ENCODE measurements at places on chromosomes 3 and 15.

DNA sequence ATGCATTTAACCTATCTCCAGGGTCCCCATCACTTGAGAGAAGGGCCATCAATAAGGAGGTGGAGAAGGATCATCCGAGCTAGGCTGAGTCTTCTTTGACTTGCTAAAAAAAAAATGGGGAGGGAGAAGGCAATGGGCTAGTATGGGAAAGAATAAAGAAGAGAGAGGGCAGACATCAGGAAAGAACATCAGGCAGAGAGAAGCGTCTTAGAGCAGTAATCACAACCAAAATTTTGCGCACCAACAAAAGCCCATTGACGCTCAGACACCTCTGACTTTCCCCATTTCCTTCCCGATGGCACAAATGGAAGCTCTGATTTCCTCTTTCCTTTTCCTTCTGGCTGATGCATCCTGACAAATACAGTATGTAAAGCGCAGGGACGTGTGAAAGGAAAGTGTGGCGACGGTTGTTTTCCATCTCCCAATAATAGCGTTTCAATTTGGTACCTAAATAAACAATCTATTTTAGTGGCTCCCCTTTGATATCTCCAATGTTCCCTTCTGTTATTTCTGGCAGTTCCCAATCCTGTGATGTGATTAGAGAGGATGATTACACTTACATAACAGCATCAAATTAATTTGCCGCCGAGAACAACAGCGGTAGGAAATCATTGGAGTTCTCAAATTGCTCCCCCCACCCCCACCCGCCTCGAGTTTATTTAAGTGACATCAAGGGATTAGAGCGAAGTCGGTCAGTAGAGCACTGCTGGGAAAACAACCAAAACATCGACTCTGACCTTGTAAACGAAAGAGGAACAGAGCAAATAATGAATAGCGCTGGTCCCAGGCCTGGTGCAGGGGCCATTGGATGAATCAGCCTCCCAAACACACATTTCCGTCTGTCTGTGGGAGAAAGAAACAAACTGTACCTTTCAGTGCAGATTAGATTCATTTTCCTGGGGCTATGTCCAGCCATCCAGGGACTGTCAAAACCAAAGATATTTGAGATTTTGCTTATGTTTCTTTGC lies 273.3 kb upstream of the ICE2 start:
- DNase-seq, result no peak

GRCh38 chr3:123817413-123817812 lies 66.7 kb downstream of the MYLK start:
- DNase-seq, result no peak

DNA sequence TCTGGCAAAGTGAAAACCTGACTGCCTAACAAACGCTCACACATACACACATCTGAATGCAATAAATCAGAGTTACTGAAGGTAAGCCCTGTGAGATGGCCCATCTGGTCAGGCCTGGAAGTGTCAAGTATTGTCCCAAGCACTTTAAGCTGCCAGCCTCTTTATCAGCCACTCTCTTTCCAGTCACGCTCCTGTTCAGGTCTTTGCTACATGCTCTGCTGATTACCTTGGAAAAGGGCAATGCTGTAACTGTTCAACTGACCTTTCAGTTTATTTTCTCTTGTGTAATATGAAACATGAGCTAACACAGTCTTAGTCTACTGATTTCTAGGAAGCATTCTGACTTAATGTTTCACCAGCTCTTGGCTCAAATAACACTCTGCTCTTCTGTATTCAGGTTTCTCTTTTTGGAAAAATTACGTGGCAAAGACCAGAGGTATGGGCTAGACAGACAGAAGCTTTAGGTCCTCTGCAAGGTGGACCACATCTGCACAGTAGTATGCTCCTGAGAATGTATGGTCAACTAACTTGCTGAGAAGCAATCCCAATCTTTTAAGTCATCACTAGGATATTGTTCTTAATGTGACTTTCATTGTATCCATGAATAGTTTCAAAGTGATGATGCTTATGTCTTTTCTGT lies 44.5 kb downstream of the GBE1 start:
- DNase-seq, result no peak

DNA sequence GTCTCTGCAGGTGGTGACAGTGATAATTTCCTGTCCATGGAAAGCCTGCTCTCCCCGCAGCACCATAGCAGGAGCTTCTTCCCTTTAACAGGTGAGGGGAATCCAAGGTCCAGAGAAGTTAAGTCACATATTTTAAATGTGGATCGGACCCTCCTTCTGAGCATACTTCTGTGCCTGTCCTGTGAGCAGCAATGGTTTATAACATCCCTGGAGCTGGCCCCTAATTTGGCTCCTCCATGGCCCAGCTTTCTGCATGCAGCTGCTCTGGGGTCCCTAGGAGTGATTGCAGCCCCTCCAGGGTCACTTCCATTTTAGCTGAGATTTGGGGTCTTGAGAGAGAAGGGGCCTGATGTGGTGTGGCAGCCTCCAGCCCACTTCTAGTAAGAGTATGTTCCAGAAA lies 127.8 kb downstream of the EEFSEC start:
- DNase-seq, result no peak

DNA sequence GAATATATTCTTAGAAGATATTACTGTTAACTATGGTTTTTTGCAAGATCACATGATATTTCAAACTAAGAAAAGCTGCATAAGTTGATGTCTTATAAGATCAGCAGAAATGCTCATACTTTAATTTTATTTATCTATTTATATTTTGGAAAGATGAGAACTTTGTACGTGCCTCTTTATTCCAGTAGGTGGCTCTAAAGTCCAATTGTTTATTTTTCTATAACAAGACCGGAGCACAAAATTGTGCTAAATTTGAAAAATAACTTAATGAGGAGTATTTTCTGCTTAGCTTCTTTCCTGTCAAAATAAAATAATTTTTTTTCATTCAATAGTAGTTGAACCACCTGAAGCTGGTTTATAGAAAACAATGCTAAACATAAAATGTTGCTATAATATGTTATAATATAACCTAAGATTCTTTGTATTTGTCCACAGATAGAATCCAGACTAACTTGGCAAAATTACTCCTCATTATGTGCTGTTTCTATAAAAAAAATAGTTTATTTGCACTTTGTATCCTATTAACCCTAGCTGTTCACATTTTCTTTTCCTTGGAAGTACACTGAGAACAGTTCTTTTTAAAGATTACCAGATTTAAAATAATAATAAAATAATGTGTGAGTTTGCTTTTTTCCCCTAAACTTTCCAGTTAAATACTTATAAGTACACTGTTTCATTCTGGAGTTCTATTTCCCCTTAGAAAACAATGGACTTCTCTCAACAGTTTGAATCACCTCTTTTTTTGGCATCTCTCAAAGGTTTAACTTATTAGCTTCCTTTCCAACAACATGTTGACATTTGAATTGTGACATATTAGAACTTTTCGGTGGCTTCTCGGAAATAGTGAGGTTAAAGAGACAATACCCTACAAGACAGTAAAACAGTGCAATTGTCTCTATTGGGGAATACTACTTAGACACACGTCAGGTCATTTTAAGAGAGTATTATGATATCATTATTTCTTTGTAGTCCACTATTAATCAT lies 530.0 kb downstream of the MECOM start:
- no peak for DNase-seq

DNA sequence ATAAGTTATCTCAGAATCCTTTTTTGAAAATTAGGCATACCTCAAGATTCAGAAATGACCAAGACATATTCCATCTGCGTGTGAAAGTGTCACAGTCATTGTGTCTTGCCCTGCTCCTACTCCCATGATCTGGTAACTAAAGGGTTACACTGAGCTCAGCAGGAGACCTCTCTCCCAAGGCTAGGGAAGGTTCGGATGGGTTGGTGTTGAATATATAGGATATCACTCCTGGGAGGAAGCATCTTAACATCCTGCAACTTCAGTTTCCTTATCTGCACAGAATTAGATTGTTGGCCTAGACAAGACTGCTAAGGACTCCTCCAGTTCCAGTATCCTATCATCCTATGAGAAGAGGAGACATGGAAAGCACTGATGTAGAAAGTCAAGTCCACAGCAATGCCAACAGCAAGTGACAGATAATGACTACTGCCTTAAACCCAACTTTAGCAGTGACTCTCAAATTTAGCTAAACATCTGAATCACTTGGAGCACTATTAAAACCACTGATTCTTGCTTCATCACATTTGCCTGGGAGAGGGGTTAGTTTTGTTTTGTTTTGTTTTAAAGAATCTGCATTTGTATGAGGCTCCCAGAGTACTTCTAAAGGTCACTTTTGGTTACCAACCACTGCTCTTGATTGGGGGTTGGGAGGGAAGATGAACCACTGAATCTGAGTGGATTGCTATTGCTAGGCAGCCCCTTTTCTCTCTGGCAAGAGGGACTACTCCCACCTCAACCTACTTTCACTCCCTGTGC lies 9.7 kb downstream of the ADAMTS9 start:
- DNase-seq, result no peak
